ENCODE measurements at places on chromosomes 6 and 20.

GRCh38 chr6:29762781-29763214 lies 39.6 kb downstream of the HLA-F start:
- no peak for DNase-seq

GRCh38 chr6:46419576-46420002 lies 71.7 kb downstream of the RCAN2 start:
- no peak for DNase-seq

GRCh38 chr6:113052506-113052905 lies 705.4 kb downstream of the RFPL4B start:
- DNase-seq: no peak

DNA sequence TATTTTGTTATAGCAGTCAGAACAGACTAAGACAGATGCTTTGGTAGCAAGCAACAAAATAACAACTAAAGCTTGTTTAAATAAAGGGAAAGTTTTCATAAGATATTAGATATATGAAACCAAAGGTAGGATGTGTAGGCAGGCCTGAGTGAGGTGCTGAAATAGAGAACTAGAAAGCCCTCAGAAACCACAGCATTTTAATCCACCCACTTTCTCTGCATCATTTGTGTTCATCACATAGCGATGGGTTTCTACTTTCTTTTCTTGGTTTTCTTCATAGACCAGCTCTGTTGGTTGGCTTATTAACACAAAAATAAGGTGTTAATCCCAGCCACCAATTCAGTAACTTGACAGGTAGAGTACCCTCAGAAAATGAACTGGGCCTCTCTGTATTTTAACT lies 58.6 kb downstream of the RPS12 start:
- no peak for DNase-seq

GRCh38 chr6:53005663-53006250 lies 10.7 kb upstream of the GSTA4 start:
- no peak for DNase-seq

GRCh38 chr6:69665437-69665836 lies 131.4 kb downstream of the LMBRD1 start:
- no peak for DNase-seq

DNA sequence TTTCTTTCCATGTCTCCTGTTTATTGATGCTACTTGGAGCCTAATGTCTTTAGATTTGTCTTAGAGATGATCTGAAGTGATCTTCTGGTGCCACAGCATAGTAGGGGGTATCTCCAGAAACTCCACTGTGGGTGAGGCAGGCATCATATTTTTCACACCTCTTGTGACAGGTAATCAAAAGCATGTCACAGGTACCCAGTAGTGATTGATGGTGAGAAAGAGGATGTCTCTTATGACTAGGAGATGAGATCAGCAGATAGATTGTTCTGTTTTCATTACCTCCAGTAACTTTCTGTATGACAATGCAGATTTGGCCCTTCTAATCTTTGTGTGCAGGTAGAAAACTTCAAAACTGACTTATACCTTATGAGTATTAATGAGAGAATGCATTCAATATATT lies 13.5 kb downstream of the NCOA7 start:
- DNase-seq: no peak

GRCh38 chr20:37397076-37397953 lies 51.4 kb downstream of the SRC start:
- DNase-seq: no peak

DNA sequence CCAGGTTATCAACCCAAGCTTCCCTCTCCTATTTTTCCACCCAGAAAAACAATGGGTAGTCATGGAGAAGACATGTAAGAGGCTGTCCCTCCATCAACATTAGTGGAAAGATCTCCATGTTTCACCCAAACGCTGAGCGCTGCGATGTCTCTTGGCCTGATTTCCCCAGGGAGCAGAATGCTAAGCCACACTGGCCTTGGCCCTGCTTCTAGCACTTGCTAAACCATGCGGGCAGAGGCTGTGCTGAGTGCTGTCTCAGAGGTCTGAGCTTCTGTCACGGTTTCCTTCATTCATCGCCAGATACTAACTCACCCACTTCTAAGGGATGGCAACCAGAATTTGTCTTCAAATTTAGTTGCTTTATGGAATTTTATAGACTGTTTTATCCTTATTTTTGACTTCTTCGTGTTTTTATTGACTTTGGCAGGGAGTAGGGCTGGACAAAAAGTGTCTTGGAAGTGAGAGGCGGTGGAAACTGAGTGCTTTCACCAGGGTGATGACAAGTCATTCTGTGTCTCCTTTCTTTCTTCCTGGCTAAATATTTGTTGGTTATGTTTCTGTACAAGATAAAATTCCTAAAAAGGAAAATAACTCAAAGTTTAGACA lies 181.4 kb upstream of the UST start:
- DNase-seq: no peak

GRCh38 chr6:795046-795685 lies 102.2 kb upstream of the EXOC2 start:
- no peak for DNase-seq

GRCh38 chr6:158358450-158359077 lies 46.3 kb downstream of the TULP4 start:
- DNase-seq: no peak

DNA sequence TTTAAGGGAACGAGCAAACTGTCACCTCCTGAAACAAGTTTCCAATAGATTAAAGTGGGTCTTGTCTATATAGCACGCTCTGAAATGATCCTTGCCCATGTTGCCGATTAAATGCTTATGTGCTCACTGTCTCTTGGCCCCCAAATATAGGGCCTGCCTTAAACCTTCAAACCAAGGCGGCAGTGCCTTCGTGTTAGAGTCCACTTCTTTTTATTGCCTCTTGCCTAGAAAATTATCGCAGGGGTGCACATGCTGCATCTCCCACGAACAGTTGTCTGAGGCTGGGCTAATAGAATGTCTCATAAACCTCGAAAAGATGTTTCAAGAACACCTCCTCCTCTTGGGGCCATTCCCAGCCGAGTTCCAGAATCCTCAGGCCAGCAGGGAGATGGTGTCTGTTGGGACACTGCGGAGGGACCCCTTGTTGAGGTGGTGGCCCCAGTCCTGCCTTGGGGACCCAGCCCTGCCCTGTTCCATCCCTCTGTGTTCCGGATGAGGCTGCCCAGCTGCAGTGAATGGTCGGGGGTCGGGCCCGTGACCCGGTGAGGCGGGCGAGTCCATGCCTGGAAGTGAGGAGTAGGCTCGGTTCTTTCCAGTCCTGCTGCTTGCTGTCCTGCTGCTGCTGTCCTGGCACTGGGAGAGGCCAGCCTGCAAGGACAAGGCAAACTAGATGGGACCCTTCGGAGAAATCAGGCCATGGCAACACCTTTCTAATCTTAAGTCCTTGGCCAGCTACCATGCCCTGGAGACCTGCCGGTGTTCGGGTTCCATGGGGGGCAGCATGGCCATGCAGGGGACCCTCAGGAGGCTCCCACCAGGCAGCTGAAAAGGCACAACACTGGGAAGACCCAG lies 34.7 kb upstream of the SLCO4A1 start:
- DNase-seq: no peak
